ENCODE measurements at places on chromosomes 13 and 19.

DNA sequence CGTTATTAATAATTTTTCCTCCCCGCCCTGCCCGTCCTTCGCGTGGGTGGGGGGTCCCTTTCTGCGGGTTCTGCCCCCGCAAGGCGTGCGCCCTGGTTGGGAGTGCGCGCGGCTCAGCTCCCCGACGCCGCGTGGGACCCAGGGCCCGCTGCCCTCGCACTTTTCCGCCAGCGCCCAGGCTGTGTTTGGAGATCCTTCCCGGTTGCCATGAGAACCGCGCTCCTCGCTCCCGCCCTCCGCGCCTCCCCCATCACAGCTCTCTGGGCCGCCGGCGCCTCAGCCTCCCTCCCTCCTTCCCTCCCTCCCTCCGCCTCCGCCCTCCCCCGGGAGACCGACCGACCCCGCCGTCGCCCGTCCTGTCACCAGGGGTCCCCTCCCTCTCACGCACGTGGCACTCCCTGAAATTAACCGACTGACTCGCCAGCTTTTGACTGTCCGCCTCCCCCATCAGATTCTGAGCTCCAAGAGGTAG is 2.4 kb upstream of the SSBP4 start:
- DNase-seq, result peak; percentile 85

- DNase-seq, result no peak
These were observed 2.3 kb downstream of the TRAPPC6A start for GRCh38 chr19:45175515-45176345.

- no peak for DNase-seq
These were observed 10.2 kb downstream of the KCNRG start for GRCh38 chr13:50025436-50025835.

GRCh38 chr19:7928334-7928706 is 2.4 kb upstream of the CTXN1 start:
- DNase-seq, result no peak

DNA sequence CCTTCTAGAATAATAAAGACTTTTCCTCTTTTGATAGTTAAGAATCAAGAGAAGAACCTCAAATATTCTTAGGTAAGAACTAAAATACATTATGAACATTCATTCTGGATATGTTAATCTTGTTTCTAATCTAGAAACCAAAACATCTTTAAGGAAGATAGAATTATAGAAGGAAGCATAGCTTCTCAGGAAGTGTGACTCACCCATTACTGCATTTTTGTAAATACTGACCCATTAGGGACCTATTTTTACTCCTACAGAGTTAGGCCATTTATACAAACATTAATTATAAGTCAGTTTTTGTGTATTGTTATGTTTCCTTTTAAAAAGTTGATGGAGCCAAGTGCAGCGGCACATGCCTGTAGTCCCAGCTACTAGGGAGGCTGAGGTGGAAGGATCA is 147.1 kb downstream of the NUFIP1 start:
- no peak for DNase-seq

- no peak for DNase-seq
These were observed 14.1 kb upstream of the FRY start for GRCh38 chr13:32017474-32017873.

DNA sequence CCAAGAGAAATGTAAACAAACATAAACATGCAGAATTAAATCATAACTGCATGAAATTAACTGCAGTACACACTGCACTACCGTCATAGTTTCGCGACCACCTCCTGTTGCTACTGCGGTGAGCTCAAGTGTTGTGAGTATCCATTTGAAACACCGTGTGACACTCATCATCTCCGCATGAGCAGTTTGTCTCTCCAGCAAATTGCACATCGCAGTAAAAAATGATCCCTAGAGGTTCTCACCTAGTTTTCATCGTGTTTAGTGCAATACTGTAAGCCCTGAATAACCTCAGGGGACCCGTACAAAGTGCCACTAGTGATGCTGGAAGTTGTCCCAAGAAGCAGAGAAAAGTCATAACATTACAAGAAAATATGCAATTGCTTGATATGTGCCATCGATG is 147.7 kb downstream of the DPF1 start:
- DNase-seq, result no peak

Measured in kidney glomerular epithelial cell (primary cell).